Glutamatergic neuron (in vitro differentiated cells): ENCODE measurements at places on chromosomes 6 and 20.

GRCh38 chr20:33812908-33813462 is 1.8 kb downstream of the CHMP4B start:
- no peak for DNase-seq

DNA sequence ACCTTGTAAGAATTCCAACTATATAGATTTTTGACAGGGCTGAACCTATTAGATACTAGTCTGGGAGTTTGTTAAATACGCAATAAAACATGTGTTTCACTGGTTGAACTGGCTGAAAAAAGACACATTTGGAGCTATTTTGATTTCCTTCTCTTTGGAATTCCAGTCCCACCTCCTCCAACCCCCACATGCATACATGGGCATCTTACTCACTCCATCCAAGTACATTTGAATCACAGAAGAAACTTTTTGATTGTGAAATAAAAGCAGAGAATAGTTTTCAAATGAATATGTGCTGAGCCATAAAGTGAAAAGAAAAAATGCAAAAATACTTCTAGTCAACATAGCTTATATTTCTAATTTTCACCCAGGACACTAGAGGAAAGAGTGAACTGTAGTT is 33.9 kb upstream of the STXBP5 start:
- DNase-seq: no peak

GRCh38 chr20:50792708-50793574 is 1.9 kb upstream of the BCAS4 start:
- no peak for DNase-seq

- DNase-seq: no peak
Observed at GRCh38 chr6:170279426-170279825, 11.5 kb downstream of the DLL1 start.

DNA sequence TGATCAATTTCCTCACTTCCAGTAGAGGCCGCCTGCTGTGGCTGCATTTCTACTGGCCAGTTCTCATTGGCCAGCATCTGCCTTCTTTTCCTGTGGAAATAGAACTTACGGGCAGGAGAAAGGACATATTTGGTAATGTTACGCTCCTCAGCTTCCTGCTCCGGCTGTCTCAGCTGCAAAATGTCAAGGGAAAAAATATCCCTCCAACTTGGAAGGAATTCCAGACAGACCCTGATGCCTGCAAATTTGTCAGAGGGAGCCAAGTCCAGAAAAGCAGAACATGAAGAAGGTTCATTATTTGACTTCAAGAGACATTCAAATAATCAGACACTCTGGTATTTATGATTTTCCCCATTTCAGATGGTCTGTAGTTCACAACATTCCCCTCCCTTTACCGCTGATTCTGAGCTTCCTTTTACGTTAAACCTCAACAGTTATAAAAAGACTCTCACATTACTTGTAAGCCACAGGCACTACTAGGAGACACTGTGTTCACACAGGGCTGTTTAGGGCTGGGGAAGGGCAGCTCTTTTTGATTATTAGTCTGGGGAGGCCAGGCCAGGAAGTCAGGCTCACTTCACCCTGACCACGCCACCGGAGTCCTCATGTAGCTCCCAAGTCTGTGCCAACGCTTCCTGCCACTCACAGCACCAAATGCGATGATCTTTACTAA is 179.6 kb upstream of the CCN2 start:
- DNase-seq: no peak
